WERI-Rb-1 (cell line): ENCODE measurements at places on chromosomes 5 and 9.

DNA sequence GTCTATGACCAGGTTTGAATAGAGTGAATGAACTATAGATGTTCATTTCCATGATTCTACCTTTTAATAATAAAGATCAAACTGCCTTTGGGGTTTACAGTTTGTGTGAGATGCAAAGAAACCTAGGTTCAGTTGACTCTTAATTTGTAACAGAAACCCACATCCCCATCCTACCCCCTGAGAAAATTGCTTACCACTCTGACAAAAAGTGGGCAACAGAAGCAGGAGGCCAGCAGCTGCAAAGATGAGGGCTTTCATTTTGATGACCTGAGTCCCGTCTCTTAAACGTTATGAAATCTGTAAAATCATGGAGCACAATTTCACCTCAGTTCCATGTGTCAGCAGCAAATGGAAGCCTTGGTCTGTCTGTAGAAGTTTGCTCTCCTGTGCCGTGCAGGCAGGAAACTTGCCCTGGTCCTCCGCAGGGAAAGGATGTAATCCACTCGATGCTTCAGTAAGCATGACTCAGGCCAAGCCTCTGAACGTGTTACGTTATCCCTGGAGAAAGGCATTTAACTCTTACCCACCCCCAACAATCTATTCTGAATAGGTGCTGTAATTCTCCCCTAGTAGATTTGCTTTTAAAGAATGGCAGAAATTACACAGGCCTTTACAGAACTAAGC lies at the start of gene F2RL2:
TSS of gene F2RL2 (minus strand) at position 431 of the 624 bp plus-strand sequence. CDS start at position 258, 173 bp downstream.
- DNase-seq: peak; percentile 30

DNA sequence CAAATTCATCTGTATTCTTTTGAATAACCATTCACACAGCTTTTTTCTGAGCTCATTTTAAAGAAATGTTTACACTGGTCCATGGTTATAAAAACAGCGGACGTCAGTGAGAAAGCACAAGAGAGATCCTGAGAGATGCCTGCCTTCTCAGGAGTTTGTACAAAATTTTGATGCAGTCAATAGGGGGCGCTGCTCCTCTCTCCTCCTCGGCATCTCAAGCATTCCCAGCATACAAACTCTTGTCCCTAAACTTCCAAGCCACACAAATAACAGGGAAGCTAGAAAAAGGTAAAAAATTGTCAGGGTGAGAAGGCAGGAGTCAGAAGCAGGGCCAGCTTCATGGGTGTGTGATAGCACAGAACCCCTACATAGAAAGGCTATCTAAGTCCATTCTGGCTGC lies 11.2 kb upstream of the CCDC152 start:
- DNase-seq: no peak

- no peak for DNase-seq
Observed at GRCh38 chr9:77488439-77489126, 159.5 kb downstream of the GNA14 start.

GRCh38 chr9:34590381-34591247 lies 1.1 kb upstream of the CNTFR start:
- peak; percentile 48 for DNase-seq

DNA sequence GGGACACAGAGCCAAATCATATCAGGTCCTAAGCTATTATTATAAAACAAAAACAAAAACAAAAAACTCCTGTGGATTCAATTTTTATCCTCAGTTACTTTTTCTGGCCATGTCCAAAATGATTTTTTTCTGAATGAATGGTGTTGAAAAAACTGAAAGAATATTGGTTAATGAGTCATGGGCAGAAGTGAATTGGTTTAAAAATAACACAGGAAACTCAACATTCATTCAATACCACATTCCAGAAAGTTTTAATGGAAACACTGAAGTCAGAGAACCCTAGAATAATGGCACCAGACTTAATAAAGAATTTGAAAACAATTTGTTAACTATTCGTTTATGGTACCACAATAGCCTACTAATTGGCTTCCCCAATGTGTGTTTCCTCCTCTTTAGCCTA lies 102.4 kb upstream of the CDH9 start:
- DNase-seq: no peak

- no peak for DNase-seq
Observed at GRCh38 chr5:761059-761771, 23.3 kb downstream of the ZDHHC11B start.

DNA sequence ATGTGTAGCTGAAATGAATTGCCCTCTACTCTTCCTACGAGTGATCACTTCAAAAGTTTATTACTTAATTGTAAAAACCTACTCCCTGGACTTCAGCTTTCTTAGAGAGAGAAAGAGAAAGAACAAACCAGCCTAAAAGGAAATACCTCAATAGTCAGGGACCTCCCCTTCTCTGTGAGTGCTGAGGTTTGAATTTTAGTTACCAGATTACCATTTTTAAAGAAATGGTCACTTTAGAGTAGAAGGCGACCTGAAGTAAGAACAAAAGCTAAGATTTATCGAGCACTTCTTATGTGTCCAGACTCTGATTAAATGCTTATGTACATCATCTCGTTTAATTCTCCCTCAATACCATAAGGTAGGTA lies 11.3 kb downstream of the RAPGEF1 start:
- no peak for DNase-seq

GRCh38 chr5:177005619-177006264 lies 837 bp downstream of the UIMC1 start:
- peak; percentile 51 for DNase-seq

GRCh38 chr5:107519900-107520354 lies 150.8 kb downstream of the EFNA5 start:
- no peak for DNase-seq

DNA sequence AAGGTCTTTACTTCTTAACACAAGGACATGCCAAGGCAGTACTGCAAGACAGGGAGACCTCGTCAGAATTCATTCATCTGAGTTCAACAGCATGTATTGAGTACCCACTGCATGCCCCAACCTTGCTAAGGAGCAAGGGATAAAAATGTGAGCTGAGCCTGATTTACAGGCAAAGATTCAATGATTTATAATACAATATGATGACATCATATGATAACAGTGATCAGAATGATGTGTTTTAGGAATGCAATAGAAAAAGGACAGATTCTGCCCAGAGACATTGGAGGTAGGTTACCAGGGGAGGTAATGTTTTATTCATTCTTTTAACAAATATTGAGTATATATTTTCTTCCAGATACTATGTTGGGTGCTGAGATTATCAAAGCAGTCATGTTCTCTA lies 406.6 kb downstream of the ARHGEF28 start:
- no peak for DNase-seq

GRCh38 chr5:141475625-141476131 lies at the start of gene PCDHGC3:
Gene PCDHGC3, plus strand, starts transcription at chr5:141475966. Its CDS starts 151 bp downstream, at chr5:141476117.
- DNase-seq: peak; percentile 80
